ENCODE measurements at places on chromosomes 16 and 17.

- DNase-seq = no peak
These were observed 1.0 kb downstream of the CX3CL1 start for GRCh38 chr16:57373117-57373947.

GRCh38 chr16:47370536-47370935, 90.3 kb downstream of the ITFG1 start:
- no peak for DNase-seq

GRCh38 chr17:50689956-50690886, 17.5 kb downstream of the ANKRD40 start:
- no peak for DNase-seq

GRCh38 chr16:26386096-26386495, 680.6 kb upstream of the C16orf82 start:
- no peak for DNase-seq

- no peak for DNase-seq
These were observed 100.2 kb upstream of the FOXF1 start for GRCh38 chr16:86410081-86410480.

GRCh38 chr17:77208217-77208808, 67.5 kb downstream of the SEC14L1 start:
- peak; percentile 44 for DNase-seq

GRCh38 chr16:13425836-13426235, 494.1 kb upstream of the ERCC4 start:
- no peak for DNase-seq

DNA sequence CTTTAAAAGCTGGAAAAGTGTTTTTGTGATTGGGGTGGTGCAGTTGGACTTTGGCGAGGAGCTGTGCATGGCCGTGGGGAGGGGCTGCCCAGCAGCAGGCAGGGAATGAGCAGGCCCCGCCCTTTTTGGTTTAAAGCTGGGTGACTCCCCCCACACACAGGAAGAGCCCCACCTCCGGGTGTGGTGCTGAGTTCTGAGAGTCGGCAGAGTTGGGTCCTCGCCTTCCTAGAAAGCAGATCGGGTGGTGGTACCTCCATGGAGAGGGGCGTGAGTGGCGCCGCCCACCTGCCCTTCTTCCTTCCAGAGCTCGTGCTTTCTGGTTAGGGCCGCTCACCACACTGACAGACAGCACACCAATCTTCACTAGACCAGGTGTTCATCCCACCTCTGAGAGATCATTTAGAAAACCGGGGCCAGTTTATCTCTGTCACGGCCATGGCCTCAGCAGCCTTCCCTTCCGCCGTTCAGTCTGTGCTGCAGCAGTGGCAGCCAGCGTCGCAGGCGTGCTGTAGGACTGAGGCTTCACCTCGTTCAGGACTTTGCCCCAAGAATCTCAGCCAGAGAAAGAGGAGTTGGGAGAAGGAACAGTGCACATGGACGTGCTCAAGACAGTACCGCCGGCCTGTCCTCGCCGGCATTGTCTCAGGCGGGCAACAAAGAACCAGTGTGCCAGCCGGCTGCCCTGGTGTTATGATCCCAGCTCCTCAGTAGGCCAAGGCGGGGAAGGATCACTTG, 144.0 kb upstream of the CHMP6 start:
- no peak for DNase-seq

DNA sequence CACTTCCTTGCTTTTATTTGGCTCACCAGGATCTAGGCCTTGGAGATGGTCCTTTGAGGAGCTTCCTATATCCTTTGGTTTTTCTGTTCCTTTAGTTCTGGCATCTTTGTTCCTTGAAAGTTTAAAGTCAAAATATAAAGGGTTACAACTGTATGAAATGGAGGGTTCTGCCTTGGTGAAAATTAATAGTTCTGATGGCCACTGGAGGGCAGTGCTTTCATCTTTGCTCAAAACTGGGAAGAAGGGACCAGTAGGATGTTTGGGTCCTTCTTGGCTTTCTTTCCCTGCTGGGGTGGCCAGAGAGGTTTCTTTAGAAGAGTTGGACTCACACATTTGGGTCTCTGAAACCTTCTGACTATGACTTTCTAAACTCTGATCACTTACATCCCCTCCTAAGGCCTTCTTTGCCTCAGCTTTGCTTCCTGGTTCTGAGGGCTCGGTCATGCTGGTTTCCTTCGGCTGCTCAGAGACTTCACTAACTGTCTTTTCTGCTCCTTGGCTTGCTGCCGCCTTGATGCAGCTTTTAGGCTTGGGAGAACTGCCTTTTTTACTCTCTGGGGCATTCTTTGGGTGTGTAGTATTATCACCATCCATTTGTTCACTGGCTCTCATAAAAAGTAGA, 10.9 kb upstream of the ITGA2B start:
- DNase-seq = no peak

DNA sequence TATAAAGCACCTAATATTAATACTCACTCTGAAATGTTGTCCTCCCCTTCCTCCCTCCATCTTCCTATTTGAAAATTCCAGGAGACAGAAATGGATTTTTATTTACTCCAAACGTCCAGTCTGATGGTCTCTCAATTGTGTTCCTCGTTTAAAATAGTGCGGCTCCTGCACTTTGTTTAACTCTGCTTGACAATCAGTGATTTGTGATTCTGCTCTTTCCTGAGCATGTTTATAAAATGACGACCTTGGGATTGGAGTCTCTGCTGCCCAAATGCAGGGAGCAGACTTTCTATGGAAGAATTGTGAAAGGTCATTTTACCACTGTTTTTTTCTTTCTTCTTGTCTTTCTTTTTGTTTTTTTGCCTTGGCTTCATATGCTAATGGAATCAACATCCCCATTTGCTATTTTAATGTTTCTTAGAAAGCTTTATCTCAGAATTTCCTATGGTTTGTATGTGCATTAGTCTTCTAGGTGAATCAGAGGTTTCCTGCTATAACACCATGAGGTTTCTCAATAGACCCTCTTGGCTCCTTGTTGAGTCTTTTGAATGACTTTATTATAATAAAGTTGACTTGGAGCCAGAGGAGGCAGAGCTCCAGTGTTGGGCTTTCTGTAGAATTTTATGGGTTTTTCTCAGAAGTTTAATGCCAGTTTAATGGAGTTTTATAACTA, 376.5 kb downstream of the CDH11 start:
- no peak for DNase-seq

- no peak for DNase-seq
These were observed 147.2 kb downstream of the RBFOX3 start for GRCh38 chr17:79463421-79464317.

DNA sequence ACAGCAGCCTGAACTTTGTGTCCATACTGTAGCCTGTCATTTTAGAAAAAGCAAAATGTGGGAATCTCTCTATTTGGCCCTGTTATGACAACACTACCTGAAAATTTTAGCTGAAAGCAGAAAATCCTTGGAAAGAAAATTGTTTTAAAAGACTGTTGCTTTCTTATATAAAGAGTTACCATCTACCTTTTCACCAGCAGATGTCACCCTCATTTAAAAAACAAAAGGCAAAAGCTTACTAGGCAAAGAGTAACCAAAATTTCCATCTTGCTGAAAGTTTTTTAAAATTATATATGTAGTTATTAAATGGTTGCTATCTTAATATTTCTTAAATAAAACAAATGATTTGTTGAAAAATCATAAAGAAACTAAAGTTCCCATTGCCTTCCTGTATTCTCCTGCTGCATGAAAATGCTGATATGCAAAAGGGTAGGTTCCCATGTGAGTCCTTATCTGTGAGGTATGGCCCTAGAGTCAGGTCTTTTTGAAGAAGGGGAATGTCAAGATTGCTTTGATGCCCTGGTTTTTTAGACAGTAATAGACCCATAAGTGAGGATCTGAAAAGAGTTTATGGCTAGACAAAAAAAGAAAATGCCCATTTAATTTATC, 61.0 kb downstream of the TNRC6C start:
- DNase-seq = peak; percentile 45

DNA sequence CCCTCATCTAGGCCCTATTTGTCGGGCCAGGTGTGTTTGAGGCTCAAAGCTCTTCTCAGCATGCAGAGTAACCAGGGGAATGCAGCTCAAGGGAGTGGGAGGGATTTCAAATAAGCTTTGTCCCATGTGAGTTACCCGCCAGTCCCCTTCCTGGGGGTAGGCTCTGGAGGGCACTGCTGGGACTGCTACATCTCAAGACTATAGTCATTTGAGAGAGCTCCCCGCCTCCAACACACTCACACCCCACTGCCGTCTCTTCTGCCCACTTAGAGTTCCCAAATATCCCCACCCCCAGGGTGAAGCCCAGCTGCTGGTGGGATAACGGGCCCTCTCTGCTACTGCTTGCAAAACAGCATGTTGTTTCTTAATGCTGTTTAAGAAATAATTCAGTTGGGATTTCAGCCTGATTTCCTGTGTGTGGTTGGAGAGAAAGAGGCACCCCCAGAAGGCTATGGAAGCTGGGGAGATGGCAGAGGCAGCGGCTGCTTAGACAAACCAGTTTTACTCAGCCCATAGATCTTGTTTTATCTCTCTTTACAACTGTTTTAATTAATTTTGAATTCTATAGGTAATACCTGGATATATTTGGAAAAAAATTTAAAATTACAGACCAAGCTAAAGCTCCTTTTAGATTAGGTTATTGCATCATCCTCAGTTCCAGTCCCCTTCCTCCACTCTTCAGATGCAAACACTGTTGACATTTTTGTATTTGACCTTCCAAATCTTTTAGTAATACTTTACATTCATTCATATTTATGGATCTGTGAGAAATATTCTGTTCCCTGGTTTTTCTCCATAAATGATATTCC, 4.1 kb upstream of the MPO start:
- DNase-seq = no peak

DNA sequence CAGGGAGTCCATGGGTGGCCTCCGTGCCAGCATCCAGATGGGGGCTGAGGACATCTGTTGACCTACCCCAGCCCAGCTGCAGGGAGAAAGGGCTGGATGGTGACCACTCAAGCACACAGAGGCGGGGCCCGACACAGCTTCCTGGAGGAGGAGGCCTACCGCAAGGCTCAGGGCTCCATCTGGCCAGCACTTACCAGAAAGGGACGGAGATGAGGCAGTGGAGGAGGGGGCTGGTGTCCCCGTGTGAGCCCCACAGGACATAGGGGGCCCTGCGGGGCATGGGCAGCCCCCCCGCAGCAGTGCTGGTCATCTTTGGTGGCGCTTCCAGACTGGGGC, 147.5 kb upstream of the CIBAR2 start:
- DNase-seq = no peak

GRCh38 chr17:77365584-77366186, 224.9 kb downstream of the SEC14L1 start:
- peak; percentile 40 for DNase-seq

GRCh38 chr17:28760601-28761562, 17.1 kb downstream of the TRAF4 start:
- DNase-seq = no peak

- DNase-seq = no peak
These were observed at the start of gene RHBDF2 for GRCh38 chr17:76501018-76501826. Gene RHBDF2 (minus strand): TSS chr17:76501423. CDS start chr17:76481524, 19,899 bp downstream.

GRCh38 chr17:61507383-61508066, 55.3 kb downstream of the TBX4 start:
- DNase-seq = no peak

DNA sequence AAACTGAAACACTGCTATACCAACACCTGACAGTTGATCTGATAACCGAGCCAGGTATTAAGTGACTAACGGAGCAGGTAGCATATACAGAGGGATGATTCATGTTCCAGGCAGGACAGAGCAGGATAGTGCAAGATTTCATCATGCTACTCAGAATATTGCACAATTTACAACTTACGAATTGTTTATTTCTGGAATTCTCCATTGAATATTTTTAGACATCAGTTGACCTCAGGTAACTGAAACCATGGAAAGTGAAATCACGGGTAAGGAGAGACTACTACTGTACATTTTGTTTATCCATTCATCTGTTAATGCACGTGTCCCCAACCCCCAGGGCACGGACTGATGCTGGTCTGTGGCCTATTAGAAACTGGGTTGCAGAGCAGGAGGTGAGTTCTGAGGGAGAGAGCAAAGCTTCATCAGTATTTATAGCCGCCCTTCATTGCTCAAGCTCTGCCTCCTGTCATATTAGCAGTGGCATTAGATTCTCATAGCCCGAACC, 14.5 kb upstream of the PPM1E start:
- no peak for DNase-seq

GRCh38 chr17:79842656-79843473, 3.6 kb upstream of the CBX4 start:
- DNase-seq = no peak

DNA sequence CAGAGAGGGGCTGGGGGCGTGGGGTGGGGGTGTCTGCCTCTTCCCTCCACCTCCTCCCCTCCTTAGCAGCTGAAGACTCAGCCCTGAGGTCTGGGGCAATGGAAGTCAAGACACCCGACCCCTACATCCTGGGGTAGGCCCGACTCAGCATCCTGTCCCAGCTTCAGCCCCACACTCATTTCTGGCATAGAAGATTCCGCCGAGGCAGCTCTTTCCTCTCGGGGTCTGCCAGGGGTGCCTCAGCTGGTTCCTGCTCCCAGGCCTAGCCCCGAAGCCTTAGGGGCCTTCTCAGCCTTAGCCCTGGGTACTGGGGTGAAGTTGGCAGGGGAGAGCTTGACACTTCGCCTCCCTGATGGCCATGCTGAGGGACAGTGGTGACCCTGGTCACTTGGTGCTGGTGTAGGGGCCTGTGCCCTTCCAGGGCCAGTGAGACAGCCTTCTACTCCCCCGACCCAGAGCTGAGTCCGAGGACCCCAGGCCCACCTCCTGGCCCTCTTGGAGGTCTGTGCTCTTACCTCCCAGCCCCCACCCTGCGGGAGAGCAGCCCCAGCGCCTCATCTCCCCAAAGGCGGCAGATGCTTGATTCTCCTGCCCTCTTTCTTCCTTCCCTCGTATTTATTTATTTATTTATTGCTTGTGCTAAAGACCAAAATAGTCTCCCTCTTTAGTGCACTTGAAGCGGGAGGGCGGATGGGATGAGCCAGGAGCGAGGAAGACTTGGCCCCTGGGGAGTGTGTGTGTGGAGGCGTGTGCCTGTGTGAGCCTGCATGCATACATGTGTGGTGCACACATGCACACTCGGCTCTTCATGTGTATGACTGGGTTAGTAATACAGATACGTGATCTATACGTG, 42.5 kb downstream of the KCNJ12 start:
- DNase-seq = no peak

DNA sequence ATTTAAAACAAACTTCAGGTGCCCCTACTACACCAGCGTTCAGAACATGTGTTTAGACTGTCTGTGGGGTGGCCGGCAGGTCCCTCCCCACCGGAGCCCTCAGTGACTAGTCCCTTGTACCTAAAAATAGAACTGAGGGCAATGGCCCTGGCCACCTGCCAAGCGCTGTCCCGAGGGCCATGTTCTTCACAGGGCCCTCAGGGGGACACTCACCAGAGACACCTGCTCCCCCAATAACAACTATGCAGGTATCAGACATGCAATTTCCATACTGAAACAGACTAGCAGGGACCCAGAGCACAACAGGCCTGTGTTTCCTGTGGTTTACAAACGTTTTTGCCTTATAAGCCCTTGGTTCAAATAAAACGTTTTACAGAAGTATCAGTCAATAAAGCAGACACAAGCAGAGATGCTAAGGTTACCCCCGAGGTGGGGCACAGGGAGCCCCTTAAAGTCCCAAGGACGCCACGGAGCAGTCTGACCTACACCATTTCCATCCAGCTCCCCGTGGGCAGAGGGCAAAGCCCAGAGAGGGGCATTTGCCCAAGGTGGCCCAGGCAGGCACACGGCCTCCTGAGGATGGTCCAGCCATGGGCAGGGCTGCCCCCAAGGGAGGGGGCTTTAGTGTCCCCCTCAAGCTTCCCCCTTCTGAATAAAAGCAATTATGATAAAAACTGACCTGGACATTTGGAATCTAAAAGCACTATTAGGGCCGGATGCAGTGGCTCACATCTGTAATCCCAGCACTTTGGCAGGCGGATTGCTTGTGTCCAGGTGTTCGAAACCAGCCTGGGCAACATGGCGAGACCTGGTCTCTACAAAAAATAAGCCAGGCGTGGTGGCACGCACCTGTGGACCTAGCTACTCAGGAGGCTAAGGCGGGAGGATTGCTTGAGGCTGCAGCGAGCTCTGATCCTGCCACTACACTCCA, 896 bp upstream of the MYLK3 start:
- no peak for DNase-seq
